ENCODE measurements at places on chromosomes 3 and 15. TPM values are rescaled to one million over a fixed set of nuclear protein-coding genes. Genes with fewer than 3 reads are reported as not detected.

Gene FAM3D
- total RNA-seq, result not detected

DNA sequence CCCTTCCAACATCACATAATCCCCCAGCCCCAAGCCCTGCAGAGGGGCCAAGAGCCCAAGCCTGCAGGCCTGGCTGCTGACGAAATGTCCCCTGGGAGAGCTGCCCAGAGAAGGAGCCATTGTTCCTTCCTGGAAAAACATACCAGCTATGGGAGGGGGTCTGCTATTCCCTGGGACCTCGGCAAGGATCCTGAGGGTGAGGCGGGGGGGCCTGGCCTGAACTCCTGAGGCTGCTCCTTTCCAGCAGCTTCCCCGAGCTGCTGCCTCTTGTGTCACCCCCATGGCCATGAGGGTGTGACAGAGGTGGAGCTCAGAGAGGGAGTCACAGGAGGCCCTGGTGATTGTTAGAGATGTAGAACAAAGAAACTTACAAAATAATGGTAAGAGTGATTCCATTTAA, 12.9 kb downstream of the LOXL1 start:
- no peak for DNase-seq

DNA sequence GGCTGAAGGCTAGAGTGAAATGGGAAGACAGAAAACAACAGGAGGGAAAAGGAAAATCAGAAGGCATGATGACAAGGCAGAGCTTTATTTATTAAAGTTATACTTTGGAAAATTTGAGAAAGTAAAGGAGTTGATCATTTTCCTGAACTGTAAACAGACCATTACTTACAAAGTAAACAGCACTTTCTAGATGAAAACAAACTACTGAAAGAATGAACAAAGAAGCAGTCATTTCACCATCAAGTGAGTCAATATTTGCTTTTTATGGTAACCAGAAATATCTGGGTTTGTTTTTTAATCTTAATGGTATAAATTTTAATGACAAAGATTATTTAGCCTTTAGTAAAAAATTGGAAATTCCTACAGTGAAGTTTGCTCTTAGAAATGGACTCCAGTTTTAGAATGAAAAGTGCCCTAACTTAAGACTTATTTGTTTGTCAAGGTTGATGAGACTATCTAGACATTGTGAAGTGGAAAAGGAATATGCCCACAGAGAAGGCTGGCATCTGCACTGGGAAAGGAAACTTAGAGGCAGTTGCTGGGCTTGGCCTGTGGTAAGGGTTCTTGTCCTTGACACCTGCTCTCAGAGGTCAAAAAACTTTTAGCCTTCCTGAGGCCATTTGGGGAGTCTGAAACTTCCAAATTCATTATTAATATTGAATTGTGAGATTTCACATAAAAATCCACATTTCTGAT, 47.2 kb downstream of the SPTSSB start:
- no peak for DNase-seq

- DNase-seq, result no peak
Measured at GRCh38 chr15:75143738-75144334, 57.8 kb upstream of the C15orf39 start.

DNA sequence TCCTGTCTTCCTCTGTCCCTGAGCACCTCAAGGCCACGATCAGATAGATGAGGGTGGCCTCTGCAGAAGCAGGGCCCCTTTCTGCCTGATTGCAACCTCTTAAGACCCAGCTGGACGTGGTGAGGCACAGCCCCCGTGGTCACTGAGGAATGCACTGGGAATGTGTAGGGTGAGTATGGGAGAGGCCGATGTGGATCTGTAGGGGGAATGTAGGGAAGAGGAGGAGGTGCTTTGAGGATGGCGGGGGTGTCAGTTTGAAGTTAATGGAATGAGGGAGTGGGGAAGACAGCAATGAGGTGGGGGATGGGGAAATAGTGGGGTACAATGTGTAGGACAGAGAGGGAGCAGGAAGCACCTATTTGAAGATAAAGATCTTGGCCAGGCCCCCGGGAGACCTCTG, 785 bp upstream of the IQCF5 start:
- no peak for DNase-seq

Gene CEP19
- total RNA-seq, result 3.9 TPM

DNA sequence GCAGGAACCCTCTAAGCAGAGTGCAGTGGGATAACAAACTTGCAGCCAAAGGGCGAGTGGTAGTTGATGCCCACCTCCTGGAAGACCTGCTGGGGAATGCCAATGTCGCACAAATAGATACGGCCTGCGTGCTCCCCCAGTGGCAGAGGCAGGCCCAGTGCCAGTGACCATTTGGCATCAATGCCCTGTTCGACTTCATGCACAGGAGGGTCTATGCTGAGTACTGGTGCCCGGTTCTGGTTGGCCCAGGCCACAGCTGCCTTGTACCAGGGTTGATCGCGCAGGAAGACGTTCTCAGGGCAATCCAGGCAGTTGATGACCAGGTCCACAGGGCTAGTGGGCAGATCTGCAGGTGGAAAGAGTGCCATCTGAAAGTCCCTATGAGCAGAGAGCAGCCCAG, 17.0 kb downstream of the CLK3 start:
- DNase-seq, result no peak

- DNase-seq, result no peak
Measured at GRCh38 chr3:59374091-59374817, 324.4 kb upstream of the CFAP20DC start.

Gene DOCK3
- 1.7 TPM for total RNA-seq

DNA sequence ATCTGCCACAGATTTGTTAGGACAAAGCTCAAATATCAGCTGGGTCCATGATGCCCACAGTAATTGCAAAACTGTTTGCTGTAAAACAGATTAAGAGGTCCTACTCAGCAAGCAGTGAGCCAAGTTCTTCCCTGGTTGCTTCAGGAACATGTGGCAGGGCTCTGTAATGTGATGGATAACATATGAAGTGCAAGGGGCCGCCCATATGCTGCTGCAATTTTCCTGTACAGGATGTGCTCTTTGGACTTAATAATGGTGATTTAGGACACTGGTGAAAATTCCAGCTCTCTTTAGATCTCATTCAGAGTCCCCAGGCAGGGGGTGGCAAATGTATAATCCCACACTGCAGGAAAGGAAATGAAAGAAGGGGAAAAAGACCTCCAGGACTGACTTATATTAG, 289.4 kb downstream of the LSAMP start:
- DNase-seq, result no peak

DNA sequence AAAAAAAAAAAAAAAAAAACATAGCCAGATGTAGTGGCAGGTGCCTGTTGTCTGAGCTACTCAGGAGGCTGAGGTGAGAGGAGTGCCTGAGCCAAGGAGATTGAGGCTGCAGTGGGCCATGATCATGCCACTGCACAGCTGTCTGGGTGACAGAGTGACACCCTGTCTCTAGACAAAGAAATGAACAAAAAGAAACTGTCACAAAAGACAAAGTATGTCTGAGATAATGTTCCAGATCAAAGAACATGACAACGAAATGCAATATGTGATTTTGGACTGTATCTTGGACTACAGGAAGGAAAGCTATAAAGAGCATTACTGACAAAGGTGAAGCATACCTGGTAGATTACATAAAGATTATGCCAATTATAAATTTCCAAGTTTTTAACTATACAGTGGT, 862.8 kb downstream of the ROBO2 start:
- DNase-seq, result no peak

GRCh38 chr3:186374376-186374775, 12.3 kb upstream of the DGKG start:
- no peak for DNase-seq

Gene DIPK2A
- total RNA-seq, result 18.3 TPM

DNA sequence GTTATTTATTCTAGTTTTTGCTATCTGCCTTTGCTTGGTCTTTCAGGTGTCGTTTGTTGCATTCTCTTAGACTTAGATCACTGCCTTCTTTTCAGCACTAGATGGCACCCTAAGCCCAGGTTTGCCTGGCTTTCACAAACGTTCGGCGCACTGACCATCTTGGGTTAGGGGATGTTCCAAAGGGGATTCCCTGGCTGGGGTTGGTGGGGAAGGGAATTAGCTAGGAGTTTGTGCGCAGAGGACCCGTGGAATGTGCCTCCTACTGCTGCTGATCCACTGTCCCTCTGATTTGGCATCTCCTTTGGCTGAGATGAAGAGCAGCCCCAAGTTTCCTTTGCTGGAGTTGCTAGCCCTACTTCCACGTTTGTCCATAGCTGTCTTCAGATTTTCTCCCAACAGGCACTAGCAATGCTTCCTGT, 33.9 kb downstream of the PFN2 start:
- peak; percentile 77 for DNase-seq

DNA sequence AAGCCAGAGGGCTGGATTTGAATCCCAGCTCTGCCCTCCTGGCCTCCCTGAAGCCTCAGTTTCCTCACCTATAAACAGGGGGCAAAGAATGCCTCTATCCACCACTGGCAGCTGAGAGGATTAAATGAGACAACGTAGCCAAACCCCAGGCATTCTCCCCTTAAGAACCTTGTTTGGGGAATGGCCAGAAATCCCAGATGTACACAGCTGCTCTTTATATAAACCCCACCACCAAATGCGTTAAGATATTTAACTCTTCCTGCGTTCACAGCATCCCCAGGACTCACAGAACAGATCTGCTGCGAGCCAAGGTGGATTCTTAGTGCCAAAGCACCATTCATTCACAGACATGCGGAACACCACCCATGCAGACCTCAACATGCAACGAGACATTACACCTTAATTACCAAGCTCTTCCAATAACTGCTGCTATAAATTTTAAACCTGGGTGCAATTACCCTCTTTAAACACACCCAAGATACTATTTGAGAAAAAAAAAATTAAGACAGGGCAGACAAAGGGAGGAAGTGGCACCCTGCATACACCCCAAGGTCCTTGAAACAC, 5.2 kb downstream of the TLE3 start:
- DNase-seq, result no peak

GRCh38 chr3:125024817-125025216, 31.0 kb downstream of the HEG1 start:
- no peak for DNase-seq

GRCh38 chr3:126668450-126669401, 13.8 kb upstream of the TXNRD3 start:
- no peak for DNase-seq

DNA sequence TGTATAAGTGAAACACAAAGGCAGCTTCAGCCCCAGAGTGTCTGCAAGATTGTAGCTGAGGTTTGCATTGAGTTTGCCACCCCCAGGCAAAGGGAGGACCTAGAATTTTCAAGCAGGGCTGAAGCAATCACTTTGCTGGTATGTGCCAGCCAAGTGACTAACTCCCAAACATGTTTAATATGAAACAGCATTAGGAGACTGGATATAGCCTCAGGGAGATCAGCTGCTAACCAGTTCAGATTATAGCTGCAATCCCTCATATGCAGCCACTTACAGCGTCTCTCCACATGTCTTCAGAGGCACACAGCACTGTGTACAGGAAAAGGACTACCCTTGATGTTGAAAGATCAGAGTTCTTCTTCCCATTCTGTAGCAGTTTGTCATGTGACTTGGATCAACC, 38.4 kb upstream of the PPP2R3A start:
- DNase-seq, result peak; percentile 9

DNA sequence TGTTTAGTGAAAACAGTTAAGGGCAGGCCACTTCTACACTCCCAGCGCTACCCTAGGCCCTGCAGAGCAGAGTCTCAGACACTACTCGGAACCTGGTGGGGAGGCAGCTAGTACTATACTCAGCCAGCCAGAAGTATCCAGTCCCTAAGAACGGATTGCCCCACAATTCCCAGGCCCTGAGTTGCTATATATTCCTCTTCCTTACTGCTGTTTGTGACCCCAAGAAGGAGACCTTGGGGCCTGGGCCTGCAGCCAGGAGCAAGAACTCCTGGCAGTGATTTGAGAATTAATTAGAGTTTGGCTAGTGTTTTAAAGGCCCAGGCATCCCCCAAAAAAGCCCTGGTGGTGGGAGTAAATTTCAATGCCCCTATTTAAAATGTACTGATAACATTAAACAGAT, 87.7 kb downstream of the RBPMS2 start:
- no peak for DNase-seq

DNA sequence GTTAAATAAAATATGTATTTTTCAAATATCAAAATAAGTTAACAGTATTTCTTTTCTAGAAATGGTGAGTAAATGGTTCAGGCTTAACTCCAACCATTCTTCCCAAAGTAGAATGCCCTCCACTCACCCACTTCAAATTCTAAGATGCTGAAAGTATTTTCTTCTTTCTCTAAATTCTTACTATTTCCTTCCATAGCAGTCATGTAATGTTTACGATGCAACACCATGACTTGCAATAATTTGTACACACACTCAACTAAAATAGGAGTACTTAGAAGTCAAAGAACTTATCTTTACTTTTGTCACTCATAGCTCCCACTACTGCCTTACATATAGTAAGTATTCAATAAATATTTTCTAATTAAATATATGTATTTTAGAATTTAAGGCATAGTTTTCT, 65.0 kb downstream of the AQR start:
- DNase-seq, result no peak

- DNase-seq, result no peak
Measured at GRCh38 chr3:62378921-62379320, 5.6 kb upstream of the FEZF2 start.

Gene OXNAD1
- 29.8 TPM for total RNA-seq

Gene TMEM40
- total RNA-seq, result not detected

GRCh38 chr15:74038707-74039655, 43.4 kb downstream of the GOLGA6A start:
- no peak for DNase-seq

- DNase-seq, result no peak
Measured at GRCh38 chr3:39313289-39313688, 16.2 kb upstream of the CCR8 start.

DNA sequence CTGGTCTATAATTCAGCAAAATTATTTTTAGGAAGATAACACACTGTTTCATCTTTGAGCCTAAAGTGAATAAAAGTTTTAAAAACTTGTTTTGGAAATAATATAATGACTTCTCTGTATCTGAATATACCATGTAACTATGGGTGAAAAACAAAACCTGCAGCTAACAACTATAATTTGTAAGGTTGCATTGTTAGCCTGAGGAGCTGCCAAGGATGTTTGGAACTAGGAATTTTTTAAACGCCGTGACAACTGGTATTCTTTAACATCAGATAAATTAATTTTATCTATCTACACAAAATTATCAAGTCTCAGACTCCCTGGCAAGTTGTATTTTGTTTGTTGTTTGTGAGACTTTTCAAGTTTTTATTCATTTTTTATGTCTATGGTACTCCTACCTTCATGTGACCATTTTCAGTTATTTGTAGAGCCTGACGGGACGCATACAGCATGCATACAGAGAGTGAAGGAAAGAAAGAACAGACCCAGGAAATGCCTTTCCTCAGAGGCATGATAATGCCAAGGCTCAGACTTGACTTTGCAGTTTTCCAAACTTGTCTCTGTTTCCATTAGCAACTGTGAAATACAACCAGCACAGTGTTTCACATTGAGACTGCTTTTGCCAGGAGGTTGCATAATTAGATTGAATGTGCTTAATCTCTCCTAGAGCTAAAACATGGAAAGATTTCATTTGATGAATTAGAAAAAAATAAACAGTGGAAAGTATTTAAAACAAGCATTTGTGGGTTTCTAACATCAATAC, 60.8 kb upstream of the ARHGEF26 start:
- no peak for DNase-seq

Gene MEGF11
- total RNA-seq, result not detected
